ENCODE measurements at places on chromosomes 4 and X.
A peak's percentile ranks its signal among the peaks of the same experiment; 100 is the strongest.

- no peak for DNase-seq
Measured at GRCh38 chrX:39692796-39693195, 405.0 kb downstream of the BCOR start.

GRCh38 chr4:169234137-169234855 lies 36.5 kb downstream of the SH3RF1 start:
- no peak for DNase-seq

DNA sequence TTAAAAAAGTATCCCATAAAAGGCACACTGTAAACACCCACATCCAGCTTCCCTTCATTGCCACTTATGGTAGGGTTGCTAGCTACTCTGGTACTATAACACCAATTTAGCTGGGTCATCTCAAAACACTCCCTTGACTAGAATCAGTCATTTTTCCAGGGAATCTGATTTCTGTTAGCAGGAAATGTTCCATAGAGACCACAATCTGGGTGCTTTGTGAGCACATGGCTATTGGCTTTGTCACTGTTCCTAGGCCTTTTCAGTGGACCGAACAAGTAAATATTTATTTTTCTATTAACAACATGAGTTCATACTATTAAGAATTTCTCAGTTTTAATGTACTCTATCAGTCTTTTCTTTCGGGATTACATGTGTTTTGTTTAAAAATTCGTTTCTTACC lies 404.7 kb upstream of the GNPDA2 start:
- DNase-seq: no peak

- DNase-seq: no peak
Measured at GRCh38 chr4:53748328-53748772, 157.1 kb upstream of the LNX1 start.

DNA sequence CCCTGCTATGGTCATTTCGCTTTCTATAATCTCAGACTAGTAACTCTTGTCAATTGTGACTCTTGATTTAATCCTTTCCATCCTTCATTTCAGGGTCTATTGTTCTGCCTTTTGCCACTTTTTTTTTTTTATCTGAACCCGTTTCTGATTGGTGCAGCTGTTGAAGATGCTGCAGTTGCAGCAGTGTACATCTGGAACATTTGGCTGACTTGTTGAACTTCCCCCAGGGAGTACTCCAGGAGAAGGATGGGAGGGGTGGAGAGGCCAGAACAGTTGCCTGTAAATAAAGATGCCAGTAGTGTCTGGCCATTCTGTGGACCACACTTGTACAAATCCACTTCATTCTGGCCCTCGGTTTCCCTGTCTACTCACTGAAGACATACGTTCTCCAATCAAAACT lies 1.0 kb upstream of the EDA start:
- DNase-seq: peak; percentile 5

- peak; percentile 14 for DNase-seq
Measured at GRCh38 chr4:28225050-28225449, 1364.4 kb downstream of the STIM2 start.

GRCh38 chrX:155247497-155247896 lies 16.8 kb downstream of the RAB39B start:
- DNase-seq: no peak

DNA sequence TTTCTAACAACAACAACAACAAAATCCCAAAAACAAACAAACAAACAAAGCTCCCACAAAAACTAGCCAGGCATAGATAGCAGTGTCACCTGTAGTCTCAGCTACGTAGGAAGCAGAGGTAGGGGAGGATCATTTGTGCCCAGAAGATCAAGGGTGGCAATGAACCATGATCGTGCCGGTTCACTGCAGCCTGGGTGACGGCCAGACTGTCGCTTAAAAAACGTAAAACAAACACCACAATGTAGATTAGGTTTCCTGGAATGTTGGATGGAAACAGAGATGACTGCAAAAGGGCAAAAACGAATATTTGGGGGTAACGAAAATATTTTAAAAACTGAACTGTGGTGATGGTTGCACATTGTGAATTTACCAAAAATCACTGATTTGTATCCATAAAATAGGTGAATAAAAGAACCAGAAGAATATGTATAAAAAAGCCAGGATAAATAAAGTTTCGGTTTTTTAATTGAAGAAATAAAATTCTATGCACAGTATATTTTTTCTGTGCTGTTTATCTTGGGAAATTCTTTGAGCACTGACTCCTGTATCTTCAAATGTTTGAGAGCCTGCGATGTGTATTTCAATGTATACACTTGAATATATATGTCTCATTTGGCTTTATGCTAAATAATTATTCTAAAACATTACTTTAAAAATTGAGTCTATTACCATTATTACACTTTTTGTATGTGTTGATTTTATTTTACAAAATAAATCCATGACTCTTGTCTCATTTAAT lies 1477.0 kb downstream of the PCDH7 start:
- DNase-seq: no peak

GRCh38 chr4:54333657-54334056 lies 104.6 kb downstream of the PDGFRA start:
- no peak for DNase-seq

GRCh38 chr4:1868293-1868692 lies 2.9 kb upstream of the NSD2 start:
- DNase-seq: no peak

DNA sequence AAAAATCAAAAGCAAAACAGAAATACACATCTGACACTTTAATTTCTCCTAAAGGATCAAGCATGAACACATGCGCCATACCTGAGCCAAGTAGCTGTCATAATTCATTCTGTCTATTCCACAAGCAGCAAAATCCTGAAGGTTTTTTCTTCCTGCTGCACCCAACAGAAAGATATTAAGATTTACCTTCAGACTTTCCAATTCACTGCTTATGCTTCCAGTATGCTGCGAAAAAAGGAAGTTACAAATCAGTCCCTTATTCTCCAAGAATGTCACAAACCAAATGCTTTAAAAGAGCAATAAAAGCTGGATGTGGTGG lies 29.2 kb upstream of the FGFBP2 start:
- no peak for DNase-seq

DNA sequence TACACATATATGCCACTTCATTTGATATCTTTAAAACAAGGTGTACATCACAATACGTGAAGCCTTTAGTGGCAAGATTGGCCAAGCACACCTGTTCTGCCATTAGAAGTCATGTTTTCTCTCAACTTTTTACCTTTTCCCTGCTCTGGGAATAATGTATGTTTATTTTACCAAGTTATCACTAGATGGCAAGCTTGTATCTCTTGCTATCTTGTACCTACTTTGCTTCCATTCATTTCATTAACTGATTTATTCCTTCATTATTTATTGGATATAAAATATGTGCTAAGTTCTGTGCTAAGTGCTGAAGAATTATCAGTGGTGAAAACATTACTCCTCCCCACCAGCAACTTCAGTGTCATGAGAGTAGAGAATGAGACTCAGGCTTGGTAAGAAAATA lies 245.5 kb downstream of the ANK2 start:
- DNase-seq: no peak
